WTC11 (cell line): ENCODE measurements at places on chromosomes 11 and 22.

GRCh38 chr11:87879118-87879517 lies 296.1 kb downstream of the RAB38 start:
- no peak for DNase-seq

DNA sequence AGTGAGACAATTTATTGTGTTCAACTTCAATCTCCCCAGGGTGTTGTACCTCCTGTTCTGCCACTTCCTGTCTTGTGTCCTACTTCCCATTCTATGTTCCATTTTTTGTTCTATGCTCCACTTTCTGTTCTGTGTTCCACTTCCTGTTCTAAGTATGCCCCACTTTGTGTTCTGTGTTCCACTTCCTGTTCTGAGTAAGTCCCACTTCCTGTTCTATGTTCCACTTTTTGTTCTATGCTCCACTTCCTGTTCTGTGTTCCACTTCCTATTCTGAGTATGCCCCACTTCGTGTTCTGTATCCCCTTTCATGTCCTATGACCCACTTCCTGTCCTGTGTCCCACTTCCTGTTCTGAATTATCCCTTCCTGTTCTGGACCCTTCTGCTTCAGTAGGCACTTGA lies 732.7 kb downstream of the TBC1D22A start:
- no peak for DNase-seq

DNA sequence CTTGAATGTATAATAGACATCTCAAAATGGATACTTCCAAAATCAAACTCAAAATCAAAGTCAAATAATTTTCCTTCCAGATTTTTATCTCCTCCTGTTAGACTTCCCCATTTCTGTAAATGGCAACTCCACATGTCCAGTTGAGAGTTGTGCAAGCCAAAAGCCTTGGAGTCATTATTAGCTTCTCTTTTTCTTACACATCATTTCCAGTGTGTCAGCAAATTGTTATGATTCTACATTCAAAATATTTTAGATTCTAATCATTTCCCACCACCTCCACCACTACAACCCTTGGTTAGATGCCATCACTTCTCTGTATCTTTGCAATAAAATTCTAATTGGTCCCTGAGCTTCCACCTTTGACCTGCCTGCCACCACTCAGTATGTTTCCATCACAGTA lies 155.7 kb downstream of the CNTN5 start:
- no peak for DNase-seq

GRCh38 chr11:91846649-91847048 lies 378.0 kb upstream of the FAT3 start:
- DNase-seq, result no peak

DNA sequence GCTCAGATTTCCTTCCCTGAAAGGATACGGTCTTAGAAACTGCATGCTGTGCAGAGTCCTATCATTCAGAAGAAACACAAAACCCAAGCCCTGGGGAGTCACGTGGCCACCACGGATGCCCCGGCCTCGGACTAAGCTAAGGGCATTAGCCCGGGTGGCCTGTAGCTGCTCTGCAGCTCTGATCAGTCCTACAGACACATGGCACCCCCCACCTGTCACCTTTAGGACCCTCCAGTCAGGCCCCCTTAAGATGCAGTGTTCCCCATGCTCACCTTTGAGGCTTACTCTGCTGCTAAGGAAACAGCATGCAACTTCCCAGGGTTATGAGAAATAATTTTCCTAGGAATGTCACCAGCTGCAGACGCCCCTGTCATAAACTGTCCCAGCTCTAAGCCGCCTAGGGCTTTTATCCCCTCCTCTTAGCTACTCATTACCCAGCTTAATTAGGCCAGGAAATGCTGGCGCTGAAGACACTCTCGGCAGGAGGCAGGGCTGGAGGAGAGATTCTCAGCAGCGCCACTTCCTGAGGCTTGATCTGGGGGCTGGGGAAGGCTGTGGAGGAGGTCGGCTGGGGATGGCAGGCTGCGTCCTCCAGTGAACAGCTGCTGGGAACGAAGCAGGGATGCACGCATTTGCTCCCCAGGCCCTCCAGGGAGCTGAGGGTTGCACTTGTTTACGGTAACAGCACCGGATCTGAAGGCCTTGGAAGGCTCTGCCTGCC lies 47.2 kb upstream of the ADA2 start:
- DNase-seq, result peak; percentile 81

GRCh38 chr11:2432171-2432621 lies 12.1 kb downstream of the TRPM5 start:
- DNase-seq, result no peak

- no peak for DNase-seq
These were observed 578 bp upstream of the NUP160 start for GRCh38 chr11:47848700-47849155.

- no peak for DNase-seq
These were observed 25.3 kb upstream of the DDX17 start for GRCh38 chr22:38531251-38531938.

GRCh38 chr22:40203572-40203971 lies 25.8 kb downstream of the TNRC6B start:
- no peak for DNase-seq

DNA sequence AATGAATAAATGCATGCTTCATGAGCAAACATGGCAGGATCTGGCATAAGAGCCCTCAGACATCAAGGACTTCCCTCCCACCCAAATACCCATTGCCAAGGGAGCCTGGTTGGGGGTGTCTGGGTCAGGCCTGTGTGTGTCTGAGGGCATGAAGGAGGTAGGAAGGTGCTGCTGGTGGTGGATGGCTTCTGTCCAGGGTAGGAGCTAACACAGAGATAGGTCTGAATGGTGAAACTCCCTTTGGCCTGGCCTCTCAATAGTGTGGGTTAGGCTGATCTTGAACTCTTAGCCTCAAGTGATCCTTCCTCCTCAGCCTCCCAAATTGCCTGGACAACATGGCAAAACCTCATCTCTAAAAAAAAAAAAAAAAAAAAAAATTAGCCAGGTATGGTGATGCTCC lies 2.8 kb downstream of the AMPD3 start:
- no peak for DNase-seq

DNA sequence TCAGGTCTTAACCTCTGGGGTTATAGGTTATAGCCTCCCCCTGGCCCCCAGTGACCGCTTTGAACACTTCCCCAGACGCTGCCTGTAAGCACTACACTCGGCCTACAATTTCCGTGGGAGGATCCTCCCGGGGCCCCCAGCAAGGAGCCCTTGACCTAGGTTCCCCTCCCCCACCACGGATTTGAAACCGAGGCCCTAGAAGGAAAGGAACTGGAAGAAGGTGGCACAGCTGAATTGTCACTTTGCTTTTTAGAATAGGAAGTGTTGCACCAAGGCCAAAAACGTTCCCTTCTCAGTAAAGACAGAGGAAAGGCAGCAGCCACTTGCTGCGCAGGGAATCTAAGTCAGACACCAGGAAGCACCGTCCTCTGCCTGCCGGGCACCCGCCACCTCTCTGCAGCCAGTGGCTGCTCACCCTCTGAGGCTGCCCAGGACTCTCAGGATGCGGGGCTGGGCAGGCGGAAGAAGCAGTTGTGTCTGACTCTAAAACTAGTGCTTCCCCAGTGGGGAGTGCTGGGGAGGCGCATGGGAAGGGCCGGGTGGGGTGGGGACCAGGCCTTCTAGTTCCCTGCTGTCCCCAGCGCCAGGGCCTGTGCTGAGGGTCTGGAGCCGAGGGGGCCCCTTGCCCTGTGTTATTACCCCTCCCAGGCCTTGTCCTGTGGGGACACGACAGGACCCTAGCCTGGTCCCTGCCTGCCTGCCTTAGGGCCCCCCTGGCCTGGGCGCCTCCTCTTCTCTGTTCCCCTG lies 7.9 kb upstream of the FLRT1 start:
- no peak for DNase-seq

DNA sequence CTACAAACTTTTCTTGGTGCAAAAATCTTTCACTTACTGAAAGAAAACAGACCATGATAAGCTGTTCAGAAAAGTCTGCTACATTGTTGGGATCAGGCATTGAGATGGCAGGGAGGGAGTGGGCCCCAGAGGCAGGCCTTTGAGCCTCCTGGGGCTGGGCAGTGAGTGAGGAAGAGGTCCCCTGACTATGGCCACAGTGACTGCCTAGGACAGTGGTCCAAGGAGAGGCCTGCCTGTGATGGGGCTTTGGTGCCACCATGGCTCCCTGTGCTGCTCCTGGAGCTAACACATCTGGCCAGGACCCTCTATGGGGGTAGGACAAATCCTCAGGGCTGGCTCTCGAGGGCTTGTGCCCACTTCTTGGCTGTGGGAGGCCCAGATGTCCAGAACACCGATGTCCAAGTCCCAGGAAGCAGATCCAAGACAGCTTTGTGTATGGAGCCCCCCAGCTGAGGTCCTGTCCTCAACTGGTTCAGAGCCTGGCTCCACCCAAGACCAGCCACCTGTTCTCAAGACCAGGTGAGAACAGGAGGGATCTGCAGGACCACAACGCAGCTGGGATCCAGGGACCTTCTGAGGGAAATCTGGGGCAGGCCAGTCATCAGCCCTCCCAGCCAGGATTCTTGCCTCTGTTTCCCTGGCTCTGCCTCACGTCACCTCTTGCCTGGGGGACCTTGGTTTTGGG lies 36.9 kb downstream of the PPM1F start:
- no peak for DNase-seq

GRCh38 chr11:324156-324555 lies 3.5 kb upstream of the IFITM3 start:
- no peak for DNase-seq

GRCh38 chr11:118902336-118903203 lies 18.9 kb downstream of the CXCR5 start:
- DNase-seq, result no peak

DNA sequence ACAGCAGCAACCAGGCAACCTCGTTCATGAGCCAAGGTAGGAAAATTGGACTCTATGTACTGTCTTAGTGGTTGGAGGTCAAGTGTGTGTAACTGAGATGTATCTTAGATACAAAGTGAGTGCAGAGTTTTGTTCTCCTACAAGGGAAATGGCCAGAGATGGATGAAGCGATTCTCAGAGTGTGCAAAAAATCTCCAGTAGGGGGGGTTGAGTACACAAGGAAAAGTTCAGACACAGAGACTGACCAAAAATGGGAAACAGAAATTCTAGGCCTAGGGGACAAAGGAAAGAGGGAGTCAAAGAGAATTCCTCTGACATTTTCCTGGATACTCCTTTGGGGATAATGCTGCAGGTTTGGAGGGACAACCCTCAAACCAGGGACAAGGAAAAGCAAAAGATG lies 38.2 kb upstream of the OR5AK2 start:
- no peak for DNase-seq

DNA sequence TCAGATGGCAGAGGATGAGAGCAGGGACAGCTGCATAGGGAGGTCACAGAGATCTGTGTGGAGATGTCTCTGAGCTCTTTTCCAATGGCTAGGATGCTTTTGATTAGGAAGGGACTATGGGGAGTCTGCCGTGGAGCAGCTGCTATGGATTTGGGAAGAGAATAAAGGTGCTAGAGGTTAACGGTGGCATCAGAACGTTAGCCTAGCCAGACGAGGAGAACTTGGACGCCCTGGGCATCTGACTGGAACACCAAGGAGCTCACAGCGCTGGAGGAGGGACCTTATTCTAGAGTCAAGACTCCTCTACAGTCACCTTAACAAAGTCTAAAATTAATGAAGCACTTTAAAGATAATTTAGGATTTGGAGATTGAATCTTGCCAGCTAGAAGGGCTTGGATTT lies 157.2 kb upstream of the B3GAT1 start:
- no peak for DNase-seq

- DNase-seq, result no peak
These were observed 8.1 kb downstream of the DIXDC1 start for GRCh38 chr11:111945198-111945597.

GRCh38 chr22:41636467-41636866 lies 15.4 kb downstream of the XRCC6 start:
- DNase-seq, result no peak

DNA sequence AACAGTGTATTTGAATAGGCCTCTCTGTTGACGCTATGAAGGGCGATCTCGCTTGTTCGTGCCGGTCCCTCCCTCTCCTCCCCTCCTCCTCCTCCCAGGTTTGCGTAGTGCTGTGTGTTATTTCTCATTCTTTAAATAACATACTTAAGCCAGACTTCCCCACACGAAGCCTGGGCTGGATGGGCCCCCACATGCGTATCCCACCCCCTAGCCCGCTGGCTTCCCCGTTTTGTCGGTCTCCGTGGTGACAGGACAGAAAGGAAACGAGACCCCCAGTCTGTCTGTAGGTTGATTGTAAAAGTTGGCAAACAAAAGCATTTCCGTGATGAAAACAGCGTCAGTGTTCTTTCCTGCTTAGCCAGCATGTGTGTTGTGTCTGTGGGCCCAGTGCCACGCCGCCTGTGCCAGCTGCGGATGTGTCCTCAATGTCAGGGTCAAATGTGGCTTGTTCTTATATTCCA lies 27.3 kb downstream of the FAM118A start:
- DNase-seq, result no peak

DNA sequence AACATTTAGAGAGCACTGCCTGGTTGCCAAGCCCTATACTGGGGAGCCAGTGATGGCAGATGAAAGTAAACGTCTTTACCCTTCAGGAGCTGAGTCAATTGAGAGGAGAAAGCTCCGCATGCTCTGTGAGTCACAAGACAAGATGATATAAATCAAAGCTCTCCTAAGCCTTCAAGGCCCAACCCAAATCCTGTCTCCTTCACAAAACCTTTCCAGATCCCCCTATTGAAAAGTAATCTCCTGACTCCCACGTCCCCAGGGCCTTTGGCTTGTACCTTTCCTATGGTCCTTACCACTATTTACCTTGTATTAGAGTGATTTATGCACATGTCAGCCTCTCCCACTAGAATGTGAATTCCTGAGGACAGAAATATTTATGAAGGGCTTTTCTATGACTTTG lies 230.1 kb upstream of the TENM4 start:
- DNase-seq, result no peak

DNA sequence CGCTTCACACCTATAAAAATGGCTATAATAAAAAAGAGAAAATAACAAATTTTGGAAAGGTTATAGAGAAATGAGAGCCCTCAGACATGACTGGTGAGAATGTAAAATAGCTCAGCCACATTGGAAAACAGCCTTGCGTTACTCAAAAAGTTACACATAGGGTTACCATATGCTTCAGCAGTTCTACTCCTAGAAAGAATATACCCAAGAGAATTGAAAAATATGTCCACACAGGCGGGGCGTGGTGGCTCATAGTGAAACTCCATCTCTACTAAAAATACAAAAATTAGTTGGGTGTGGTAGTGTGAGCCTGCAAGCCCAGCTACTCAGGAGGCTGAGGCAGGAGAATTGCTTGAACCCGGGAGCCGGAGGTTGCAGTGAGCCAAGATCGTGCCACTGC lies 7.6 kb upstream of the JHY start:
- DNase-seq, result no peak

DNA sequence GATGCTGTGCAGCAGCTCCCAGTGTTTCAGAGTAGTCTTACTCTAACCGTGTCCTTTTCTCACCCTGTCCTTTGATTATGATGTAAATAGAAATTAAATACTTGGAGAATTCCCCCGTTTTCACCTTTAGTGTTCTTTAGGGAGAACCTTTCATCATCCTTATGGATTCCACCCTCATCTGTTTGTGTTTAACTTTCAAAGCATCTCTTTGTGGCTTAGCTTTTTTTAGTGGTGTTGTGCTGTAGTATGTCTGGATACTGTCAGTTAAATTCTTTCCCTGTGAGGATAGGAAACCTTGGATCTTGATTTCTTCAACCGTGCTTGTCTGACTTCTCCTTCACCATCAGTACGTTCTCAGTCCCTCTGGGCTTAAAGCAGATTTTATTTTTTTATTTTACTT lies 48.5 kb downstream of the PPP6R3 start:
- no peak for DNase-seq

- DNase-seq, result no peak
These were observed 32.9 kb downstream of the LRRC32 start for GRCh38 chr11:76637491-76638269.

GRCh38 chr11:34380696-34381095 lies 22.9 kb upstream of the ABTB2 start:
- no peak for DNase-seq

GRCh38 chr11:17864478-17864941 lies 129.9 kb downstream of the KCNC1 start:
- peak; percentile 53 for DNase-seq
